ENCODE measurements at places on chromosomes 1 and 21.

DNA sequence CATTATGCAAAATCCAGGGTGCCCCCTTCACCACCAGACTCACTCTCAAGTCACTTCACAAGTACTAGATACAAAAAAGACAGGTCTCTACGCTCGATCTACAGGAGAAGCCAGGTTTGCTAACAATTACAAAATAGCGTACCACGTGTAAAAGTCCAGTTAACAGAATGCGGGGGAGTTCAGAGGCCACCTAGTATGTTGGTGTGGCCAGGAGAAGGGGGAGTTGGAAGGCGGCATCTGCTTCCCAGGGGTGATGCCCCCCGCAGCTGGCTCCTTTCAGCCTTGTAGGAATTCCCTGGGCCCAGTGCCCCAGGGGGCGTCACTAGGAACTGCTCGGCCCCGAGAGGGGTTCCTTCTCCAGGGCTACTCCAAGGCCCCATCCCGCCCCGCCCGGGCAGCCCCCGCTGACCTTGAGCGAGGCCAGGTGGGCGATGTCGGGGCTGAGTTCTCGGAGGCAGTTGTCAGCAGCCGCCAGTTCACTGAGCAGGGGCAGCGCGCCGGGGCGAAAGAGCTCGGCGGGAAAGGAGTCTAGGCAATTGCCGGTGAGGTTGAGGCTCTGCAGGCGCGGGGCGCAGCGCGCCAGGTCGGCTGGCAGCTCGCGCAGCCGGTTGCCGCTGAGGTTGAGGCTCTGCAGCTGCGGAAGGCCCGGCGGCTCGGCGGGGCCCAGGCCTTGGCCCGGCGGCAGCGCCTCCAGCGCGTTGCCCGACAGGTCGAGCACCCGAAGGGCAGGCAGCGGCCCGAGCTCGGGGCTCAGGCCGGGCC is 664 bp downstream of the LRRC47 start:
- no peak for DNase-seq

- no peak for DNase-seq
Measured at GRCh38 chr1:36304970-36305914, 926 bp upstream of the SH3D21 start.

- DNase-seq, result no peak
Measured at GRCh38 chr1:58318157-58319005, 228.1 kb downstream of the OMA1 start.

GRCh38 chr1:25020851-25021590 is 90.9 kb upstream of the RUNX3 start:
- DNase-seq, result no peak

DNA sequence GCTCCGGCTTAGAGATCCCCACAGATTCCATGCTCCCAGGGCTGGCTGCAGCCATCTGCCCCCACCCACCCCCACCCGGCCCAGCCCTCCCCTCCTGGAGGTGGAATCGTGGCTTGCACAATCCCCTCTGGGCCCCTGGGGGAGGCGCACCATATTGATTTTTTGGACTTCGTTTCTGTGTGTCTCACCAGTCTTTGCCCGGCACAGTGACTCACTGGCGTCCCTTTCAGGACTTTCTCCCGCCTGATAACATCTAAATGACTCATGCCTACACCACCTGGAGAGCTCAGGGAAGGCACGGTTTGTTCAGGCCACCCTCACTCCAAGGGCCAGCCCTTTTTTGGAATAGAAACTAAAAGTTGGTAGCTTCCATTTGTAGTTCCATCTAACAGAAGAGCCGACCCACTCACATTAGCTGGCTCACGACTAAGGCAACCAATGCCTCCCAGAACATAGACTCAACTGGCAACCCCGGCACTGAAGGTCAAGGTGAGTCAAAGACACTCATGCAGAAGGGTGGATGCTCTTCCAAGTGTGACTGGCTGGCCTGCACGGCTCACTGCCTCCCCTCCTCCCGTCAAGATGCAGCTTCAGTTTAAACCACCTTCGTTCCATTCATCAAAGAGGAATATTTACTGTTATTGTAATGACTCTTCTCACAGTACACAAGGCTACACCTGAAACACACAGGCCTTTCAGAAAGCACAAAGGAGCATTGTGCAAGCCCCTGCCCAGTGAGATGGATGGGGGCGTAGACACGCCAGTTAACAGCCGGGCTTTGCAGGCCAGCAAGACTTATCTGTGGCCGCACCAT is 18.1 kb upstream of the ETS2 start:
- no peak for DNase-seq

DNA sequence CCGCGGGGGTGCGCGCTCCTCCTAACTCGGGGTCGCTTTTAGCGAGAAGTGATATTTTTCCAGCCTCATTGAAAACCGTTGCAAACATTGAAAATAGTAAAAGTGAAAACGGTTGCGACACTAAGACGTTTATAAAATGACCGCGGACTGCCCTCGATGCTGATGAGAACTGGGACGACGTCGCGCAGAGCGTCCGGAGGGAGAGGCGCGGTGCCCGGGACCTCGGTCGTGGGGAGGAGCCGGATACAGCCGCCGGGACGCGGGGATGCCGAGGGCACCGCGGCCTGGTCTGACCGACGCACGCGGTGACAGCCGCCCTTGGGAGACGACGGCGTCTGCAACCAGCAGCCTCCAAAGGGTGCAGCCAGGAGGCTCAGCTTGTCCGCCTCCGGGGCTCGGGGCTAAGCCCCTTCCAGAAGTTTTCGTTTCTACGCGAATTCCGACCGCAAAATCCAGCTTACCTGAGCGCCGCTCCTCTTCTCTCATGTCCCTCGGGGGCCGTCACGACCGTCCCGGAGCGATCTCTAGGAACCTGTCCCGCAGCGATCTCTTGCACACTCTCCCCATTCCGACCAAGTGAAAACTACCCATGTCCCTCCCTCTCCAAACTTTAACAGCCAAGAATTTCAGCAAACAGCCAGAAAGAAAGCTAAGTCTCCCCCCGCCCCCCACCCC is 144.4 kb upstream of the ETS2 start:
- no peak for DNase-seq

DNA sequence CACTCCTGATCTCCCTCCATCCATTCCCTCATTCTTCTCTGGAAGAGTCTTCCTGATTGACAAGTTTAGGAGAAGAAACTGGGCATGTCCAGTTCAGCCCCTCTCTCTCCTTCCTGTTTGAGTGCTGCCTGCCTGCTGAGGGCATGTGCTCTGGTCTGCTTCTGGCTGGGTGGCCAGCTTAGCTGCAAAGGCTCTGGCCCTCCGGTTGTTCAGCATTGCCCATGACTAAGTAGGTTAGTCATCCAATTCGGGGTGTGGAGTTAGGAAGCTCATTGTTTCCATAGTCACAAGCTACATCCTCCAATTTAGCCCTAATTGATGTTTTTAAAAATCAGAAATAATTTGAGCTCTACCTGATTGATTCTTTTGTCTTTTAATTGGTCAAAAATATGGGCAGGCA is 25.6 kb upstream of the PLA2G2E start:
- DNase-seq, result no peak

GRCh38 chr21:40433538-40433937 is 413.4 kb downstream of the DSCAM start:
- no peak for DNase-seq

GRCh38 chr1:229940684-229941083 is 126.4 kb upstream of the GALNT2 start:
- DNase-seq, result no peak

DNA sequence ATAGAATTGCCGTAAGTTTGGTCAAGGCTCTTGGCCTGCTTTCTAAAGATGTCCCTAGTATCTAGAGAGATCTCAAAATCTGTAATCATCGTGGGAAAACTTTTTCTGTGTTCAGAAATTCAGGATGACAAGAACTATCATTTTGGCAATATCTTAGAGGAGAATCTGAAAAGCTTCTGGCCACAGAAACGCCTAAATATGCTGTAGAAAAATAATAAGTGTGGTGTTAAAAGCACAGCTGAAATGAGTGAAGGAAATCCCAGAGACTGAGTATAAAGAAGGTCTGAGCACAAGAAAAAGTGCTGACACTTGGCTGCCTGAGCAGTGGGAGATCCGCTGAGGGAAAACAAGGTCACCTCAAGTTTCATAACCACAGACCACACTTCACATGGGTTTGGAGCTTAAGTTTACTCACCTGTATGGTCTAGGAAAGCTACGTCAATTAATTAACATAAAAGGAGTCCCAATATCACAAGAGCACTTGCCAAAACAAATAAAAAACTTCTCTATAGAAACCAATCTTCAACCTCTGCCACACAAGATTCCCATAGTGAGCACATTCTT is 235.2 kb upstream of the IRF2BP2 start:
- peak; percentile 40 for DNase-seq

DNA sequence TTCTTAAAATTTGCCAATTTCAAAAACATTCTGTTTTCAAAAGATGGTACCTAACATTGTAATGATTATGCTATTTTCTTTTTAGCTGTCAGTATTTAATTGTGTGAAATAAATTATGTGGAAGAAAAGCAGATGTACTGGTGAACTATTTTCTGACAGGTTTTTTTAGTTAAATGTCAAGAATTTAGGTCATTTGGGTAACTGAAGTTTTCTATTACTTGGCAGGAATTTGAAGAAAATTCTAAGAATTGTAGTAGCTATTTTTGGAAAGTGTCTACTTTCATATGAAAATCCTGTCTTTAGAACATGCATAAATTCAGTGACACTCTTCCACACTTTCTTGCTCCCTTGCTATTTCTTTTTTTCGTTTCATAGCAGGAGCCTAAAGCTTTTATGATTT is 28.5 kb upstream of the PTPRC start:
- DNase-seq, result no peak

DNA sequence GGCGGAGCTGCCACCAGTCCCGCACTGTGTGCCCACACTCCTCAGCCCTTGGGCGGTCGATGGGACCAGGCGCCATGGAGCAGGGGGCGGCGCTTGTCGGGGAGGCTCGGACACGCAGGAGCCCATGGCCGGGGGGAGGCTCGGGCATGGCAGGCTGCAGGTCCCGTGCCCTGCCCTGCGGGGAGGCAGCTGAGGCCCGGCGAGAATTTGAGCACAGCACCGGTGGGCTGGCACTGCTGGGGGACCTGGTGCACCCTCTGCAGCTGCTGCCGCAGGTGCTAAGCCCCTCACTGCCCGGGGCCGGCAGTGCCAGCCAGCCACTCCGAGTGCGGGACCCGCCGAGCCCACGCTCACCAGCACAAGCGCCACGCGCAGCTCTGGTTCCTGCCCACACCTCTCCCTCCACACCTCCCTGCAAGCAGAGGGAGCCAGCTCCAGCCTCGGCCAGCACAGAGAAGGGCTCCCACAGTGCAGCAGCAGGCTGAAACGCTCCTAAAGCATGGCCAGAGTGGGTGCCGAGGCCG is 267.7 kb downstream of the RYR2 start:
- no peak for DNase-seq

DNA sequence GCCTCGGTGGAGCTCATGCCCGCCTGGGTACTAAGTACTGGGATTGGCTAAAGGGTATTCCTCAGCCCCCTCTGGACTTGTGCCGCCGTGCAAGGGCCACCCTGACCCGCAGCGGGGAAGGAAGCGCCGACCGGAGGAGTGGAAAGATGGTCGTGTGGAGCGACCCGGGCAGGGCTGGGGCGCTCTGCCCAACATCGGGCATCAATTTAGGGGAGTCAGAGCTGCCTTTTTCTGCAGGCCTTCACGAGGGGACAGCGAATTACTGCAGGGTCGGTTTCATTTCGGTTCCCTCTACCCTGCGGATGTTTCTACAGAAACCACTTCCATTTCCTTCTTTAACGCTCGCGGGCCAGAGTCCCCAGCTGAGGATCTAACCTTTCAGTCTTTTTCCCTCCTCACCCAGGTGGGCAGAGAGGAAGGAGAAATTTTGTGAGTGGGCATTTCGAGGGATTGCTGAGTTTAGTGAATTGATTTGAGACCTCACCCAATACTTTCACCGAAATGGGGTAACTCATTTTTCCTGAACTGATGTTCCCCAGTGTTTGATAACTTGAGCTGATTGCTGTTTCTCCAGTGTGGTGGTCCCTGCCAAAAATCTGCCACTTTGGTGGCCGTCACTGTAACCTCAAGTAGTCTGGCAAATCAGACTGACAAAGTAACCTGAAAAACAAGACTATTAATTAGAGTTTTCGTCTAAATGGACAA is 1.1 kb downstream of the TOR1AIP1 start:
- DNase-seq, result no peak

DNA sequence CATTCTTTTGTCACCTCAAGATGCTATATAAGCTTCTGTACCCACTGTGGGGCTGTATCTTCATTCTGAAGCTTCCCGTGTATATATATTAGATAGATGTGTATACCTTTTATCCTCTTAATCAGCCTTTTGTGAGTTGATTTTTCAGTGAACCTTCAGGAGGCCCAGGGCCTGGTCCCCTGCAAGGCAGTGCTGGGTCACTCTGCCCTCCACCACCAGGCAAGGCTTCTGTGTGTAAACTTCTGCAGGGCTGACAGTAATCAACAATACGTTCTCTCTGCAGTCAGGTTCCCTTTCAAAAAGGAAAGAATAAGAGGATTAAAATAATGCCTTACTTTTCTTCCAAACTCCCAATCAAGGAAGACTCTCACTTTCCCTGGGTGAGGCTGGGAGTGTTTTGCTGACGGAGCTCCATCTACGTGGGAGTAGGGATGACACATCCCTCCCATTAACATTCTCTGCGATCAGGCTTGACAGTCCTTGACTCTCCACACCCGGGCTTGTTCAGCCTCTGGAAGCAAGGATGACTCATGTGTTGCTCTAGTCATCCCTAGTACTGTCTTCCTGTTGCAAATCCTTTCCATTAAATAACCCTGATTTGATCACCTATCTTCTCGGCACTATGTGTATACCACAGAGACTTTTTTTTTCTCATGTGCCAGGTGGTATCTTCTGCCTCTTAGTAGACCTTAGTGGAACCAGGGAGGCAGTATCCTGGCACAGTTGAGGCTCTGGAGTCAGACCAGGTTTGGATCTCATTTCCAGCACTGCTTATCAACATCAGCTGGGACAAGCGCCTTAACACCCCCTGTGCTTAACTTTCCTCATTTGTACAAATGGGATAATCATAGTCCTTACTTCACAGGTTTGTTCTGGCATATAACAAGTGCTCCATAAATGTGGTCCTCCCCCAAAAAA is 70.3 kb upstream of the KCNK1 start:
- DNase-seq, result no peak

DNA sequence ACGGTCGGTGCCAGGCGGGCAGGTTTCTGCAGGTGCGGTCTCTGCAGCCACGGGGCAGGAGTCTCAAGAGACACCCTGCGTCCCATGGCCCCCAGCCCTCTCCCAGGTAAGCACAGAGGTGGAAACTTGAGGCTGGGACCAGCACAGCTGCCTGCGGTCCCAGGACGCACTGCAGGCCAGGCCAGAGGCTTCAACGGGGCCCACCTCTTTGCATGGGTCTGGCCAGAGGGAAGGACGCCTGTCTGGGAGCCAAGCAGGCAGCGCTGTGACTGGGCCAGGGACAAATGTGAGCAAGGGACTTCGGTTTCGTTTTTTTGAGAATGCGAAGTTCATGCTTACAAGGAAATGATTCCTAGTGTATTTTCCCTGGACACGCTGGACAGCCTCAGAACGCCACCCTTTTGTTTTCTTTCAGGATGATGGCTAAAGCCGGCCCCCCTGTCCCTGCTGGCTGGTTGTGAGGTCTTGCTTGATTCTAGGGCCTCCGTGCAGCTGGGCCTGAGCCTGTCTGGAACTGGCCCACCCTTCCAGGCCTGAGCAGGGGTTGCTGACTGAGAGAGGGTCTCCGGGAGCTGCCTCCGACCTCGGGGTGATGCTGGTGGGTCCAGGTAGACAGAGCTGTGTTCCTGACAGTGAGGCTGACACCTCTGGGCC is 38.3 kb downstream of the MORN1 start:
- no peak for DNase-seq
